Breast epithelium (tissue), 4 donors: ENCODE measurements at places on chromosomes 1 and 21. TPM values are rescaled to one million over a fixed set of nuclear protein-coding genes. Genes with fewer than 3 reads are reported as not detected.

DNA sequence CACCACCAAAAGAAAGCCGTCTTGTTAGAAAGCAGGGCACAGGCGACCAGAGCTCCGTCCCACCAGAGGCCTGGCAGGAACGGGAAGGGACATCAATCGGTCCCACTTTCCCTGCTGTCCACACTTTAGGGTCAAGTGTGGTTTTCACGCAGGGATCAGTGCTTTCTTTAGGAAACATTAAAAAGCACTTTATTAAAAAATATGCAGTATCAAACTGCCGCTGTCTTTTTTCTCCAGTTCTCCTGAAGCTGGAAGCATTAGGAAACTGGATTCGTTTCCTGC, 437 bp downstream of the IFNLR1 start:
- DNase-seq = no peak

DNA sequence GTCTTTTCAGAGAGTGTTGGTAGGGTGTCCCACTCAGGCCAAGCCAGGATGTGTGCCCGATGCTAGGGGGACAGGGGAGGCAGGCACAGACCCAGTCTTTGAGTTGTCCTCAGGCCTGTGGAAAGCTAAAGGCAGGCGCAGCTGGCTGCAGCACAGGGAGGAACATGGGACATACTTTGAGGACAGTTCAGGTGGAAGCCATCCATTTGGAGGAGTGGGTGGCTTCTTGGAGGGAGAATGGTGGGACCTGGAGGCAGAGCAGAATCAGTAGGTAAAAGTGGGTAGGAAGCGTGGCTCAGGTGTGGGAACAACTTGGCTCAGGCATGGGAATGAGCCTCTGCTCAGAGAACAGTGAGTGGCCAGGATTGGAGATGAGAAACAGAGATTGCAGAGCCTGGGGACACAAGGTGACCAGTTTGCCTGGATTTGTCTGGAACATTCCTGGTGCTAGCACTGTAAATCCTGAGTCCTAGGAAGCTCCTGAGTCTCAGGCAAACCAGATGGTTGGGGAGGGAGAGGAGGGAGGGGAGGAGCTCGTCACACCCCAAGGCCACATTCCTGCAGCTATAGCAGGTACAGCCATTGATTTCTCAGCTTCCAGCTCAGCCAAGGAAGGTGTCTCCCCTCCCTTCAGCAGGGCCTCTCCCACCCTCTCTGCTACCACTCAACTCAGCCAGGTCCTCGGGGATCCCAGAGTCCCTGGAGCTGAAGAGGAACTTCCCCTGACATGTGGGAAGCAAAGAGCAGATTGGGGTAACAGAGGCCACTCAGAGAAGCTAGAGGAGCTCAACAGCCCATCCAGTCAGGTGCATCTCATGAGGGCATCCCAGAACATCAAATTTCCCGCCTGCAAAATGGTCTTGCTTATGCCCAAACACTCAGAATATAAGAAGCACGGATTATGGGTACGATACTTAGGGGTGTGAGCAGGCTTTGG, 65.2 kb upstream of the TINAGL1 start:
- DNase-seq = peak; percentile 66

DNA sequence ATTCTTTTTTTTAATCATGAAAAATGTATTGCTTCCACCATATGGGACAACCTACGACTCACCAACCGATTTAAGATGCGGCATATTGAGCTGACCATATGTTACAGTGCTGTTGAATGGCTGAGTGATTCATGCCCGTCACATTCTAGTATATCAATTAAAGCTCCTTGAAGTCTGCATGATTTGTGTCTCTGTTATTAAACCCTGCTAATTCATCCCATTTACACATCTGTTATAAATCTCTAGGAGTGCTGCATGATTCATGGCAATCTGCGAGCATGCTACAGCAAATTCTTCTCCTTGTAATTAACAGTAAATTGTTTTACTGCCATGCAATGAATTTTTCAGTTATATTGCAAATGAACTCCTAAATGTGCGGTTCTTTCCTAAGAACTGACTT, 239.8 kb downstream of the USH2A start:
- DNase-seq = no peak

DNA sequence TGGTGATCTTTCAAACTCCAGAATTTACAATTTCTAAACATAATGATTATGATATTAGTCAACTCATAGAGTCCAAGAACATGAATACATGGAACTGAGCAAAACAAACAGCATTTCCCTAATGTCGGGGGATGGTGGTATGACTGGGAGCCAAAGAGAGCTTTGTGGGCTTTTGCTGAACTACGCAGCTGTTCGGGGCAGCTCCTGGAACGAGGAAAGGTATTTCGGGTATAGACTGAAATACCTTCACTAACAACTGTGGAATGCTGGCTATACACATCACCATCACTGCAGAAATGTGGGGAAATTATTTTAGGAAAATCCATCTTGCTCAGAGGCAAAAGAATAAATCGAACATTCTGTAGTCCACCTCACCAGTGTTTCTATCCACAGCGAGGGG, 30.2 kb upstream of the VPS26C start:
- no peak for DNase-seq

- DNase-seq = no peak
Measured at GRCh38 chr1:246099570-246099969, 407.5 kb downstream of the SMYD3 start.

GRCh38 chr1:12461754-12462153, 156.3 kb downstream of the DHRS3 start:
- DNase-seq = no peak

- no peak for DNase-seq
Measured at GRCh38 chr1:15616373-15617172, 685 bp upstream of the DDI2 start.

DNA sequence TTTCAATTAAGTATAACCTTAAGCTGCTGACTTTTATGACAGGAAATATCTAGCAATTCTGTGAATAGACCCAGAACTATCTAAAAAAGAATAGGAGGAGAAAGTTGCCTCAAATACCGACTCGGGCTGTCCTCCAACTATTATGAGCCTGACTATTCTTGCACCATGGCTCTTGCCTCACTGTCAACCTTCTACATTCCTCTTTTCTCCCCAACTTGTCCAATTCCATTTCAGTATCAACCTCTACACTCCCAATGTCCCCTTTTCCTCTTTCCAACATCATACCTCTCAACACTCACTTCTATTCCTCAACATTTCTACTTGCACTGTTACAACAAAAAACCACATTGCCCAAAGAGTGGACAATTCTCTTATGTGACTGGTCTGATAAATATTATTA, 2.3 kb downstream of the ZZZ3 start:
- no peak for DNase-seq

GRCh38 chr1:239858057-239858456, 233.6 kb upstream of the FMN2 start:
- no peak for DNase-seq

- DNase-seq = no peak
Measured at GRCh38 chr1:193540511-193540910, 354.1 kb upstream of the B3GALT2 start.

DNA sequence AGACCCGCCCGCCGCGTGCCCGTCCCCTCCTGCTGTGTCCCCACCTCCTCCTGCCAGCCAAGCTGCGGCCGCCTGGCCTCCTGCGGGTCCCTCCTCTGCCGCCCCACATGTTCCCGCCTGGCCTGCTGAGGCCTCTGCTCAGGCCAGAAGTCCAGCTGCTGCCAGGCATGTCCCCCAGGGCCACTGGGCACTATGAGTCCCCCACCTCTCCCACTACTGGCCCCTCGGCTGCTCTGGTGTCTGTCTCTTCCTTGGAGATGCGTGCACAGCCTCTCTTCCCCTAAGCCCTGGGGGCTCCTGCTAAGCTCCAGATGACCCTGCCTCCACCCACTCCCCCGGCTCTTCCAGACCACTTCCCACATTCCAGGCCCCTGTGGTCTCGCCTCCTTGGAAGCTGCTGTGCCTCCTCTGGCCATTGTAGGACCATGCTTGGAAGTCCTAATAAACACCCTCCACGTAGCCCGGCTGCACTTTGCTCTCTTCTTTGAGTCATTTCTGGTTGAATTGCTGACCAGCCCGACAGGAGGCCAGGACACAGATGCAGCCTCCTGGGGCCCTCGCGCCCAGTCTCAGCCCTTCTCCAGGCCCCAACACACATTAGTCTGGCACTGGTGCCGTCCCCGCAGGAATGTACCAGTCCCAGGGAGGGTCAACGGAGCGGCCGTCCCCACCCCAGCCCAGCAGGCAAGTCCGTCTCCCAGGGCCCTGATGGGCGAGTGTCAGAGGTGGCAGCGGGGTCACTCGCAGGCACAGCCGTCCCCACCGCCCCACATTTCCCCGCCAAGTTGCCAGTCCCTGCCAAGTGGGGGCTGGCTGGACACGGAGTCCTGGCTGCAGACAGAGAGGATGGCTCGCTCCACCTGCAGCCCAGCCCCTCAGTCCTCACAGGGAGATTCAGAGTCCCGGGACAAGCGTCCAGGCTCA, 1.1 kb downstream of the KRTAP10-12 start:
- no peak for DNase-seq

- no peak for DNase-seq
Measured at GRCh38 chr1:208557046-208557722, 313.0 kb upstream of the PLXNA2 start.

- peak; percentile 52 for DNase-seq
Measured at GRCh38 chr1:12548973-12549459, 69.0 kb downstream of the DHRS3 start.

DNA sequence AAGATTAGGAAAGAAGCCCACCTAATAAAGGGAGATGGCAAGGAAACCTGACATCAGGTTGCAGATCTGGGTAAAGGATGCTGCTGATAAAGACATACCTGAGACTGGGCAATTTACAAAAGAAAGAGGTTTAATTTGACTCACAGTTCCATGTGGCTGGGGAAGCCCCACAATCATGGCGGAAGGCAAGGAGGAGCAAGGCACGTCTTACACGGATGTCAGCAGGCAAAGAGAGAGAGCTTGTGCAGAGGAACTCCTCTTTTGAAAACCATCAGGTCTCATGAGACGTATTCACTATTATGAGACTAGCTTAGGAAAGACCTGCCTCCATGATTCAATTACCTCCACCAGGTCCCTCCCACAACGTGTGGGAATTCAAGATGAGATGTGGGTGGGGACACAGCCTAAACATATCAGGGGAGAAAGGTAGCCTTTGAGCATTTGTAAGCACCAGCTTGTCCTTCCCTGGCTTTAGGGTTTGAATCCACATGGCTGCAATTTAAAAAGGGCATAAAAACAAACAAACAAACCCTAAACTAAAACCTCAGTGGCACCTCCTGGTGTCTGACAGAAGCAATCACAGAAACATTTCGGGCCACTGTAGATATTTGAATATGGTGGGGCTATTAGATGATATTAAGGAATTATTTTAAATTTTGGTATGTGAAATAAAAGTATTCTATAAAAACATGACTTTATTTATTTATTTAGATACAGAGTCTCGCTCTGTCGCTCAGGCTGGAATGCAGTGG, 33.1 kb downstream of the SLC2A7 start:
- no peak for DNase-seq

DNA sequence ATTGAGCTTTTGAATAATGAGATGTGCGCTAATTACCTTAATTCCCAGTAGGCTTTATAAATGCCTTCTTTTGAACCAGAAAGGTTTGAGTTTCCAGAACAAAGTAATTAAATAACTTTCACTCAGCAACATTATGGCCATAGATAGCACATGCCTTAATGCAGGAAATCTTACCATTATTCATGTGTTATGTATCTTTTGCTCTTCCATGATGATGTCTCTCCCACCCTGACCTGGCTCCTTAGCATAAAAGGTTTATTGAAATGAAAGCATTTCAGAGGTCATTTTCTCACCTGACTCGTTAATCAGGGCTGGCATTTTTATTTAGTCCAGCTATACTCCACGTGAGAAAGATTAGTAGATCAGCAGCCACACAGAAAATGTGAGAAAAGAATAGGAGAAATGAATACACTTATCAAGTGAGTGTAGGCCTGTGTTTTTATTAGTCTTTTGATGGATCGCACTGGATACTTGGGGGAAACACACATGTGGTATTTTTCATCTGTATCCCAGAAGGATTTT, 180.2 kb downstream of the ATP6V1G3 start:
- DNase-seq = no peak

DNA sequence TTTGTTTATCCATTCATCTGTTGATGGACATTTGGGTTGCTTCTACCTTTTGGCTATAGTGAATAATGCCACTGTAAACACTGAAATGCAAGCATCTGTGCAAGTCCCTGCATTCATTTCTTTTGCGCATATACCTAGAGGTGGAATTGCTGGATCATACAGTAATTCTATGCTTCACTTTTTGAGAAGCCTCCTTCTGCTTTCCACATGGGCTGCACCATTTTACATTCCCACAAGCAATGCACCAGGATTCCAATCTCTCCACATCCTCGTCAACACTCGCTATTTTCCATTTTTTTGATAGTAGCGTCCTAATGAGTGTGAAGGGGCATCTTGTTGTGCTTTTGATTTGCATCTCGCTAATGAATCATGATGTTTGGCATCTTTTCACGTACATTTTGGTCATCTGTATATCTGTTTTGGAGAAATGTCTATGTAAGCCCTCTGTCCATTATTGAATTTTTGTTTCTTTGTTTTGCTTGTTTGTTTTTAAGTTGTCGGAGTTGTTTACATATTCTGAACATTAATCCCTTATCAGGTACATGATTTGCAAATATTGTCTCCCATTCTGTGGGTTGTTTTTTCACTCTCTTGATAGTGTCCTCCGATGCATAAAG, 335.4 kb downstream of the RRAGC start:
- no peak for DNase-seq

- DNase-seq = no peak
Measured at GRCh38 chr1:178684542-178685000, 40.5 kb upstream of the RALGPS2 start.

Gene DMBX1
- total RNA-seq = not detected

Gene PDC
- not detected for total RNA-seq

Gene FUCA1
- 45.3 TPM for total RNA-seq

Gene AADACL4
- not detected for total RNA-seq

Gene MAP1LC3C
- total RNA-seq = 7.2 TPM

Gene COL8A2
- 3.4 TPM for total RNA-seq

Gene SLC35E2B
- 96.4 TPM for total RNA-seq

Gene WNT9A
- total RNA-seq = 1.1 TPM

Gene SCYL3
- total RNA-seq = 9.1 TPM

Gene KCNK1
- 0.96 TPM for total RNA-seq

Gene PTPRC
- total RNA-seq = 22.0 TPM

Gene ANGPTL3
- not detected for total RNA-seq

Gene ESRRG
- 0.16 TPM for total RNA-seq

Gene TIAM1
- total RNA-seq = 17.7 TPM

Gene IFNLR1
- under 0.01 TPM for total RNA-seq

Gene CAMK2N1
- 5.6 TPM for total RNA-seq

Gene FCRLA
- not detected for total RNA-seq

Gene IVL
- not detected for total RNA-seq
